ENCODE measurements at places on chromosomes 3 and 15. TPM values are rescaled to one million over a fixed set of nuclear protein-coding genes. Genes with fewer than 3 reads are reported as not detected.

DNA sequence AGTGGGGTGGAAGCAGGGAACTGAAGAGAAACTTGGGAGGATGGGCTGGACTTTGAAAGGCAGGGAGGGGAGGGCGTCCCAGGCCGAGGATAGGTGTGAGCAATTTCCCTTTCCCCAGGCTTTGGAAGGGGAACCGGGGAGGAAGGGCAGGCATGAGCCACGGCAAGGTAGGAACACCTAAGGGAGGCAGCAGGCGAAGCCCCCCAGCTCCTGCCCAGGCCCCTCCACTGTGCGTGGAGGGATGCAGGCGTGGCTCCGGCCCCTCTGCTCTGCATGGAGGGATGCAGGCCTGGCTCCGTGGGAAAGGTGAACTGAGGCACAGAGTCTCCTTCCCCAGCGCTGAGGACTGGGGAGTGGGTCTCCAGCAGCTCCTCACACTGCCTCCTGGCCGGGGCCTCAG, 236.4 kb downstream of the XXYLT1 start:
- H3K27ac ChIP-seq, result no peak overlapping the region
- DNase-seq, result no peak
- H3K27me3 ChIP-seq, result peaks cover 83% of the 10 kb centered on the region
- H3K4me1 ChIP-seq, result peaks cover 16% of the 10 kb centered on the region
- H3K4me3 ChIP-seq, result no peak overlapping the region

DNA sequence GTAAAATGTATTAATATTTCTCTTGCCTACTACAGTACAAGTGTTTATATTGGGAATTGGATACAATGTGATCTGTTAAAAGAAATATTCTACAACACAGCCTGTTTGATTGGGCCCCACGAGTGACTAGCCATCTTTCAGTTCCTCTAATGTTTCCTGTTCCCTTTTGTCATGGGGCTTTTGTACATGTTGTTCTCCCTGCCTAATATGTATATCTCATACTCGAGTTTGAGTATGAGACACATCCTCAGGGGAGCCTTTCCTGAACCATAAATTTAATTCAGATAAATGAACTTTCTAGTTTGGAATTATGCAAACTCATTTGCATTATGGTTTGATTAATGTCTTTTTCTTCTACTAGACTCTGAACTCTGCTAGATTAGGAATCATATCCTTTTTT, 65.5 kb downstream of the MEF2A start:
- no peaks in the 10 kb centered on the region for H3K27me3 ChIP-seq
- no peak overlapping the region for H3K4me3 ChIP-seq
- H3K4me1 ChIP-seq, result no peaks in the 10 kb centered on the region
- DNase-seq, result no peak
- no peaks in the 10 kb centered on the region for H3K36me3 ChIP-seq
- H3K27ac ChIP-seq, result no peak overlapping the region

DNA sequence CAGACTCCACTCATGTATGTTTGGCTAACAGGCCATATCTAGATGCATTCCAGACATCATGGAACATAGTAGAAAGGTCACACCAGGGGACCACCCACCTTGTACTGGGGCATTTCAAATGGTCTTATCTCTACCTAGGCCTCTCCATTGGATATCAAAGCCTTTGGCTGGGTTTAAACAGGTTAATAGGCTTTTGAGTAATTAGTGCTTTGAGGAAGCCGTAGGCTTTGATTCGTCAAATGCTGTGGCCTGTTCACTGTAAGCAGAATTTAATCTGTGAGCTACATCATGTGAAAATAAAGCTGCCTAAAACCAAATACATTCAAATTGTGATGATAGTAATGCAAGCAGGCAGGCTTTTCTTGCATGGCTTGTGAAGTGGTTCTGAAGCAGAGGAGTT, 129.5 kb downstream of the ST8SIA2 start:
- no peak overlapping the region for H3K27ac ChIP-seq
- no peak for DNase-seq
- no peak overlapping the region for H3K4me3 ChIP-seq
- no peaks in the 10 kb centered on the region for H3K27me3 ChIP-seq

Gene OR5K3
- not detected for total RNA-seq

Gene BCHE
- 0.20 TPM for total RNA-seq

Gene TMEM158
- total RNA-seq, result 33.2 TPM

Gene ACAN
- total RNA-seq, result not detected

GRCh38 chr3:41907330-41908073, 54.4 kb downstream of the ULK4 start:
- H3K27me3 ChIP-seq, result no peaks in the 10 kb centered on the region
- no peaks in the 10 kb centered on the region for H3K4me1 ChIP-seq
- no peaks in the 10 kb centered on the region for H3K36me3 ChIP-seq
- no peak for DNase-seq
- no peak overlapping the region for H3K27ac ChIP-seq

GRCh38 chr15:74434263-74435136, 742 bp upstream of the SEMA7A start:
- peak overlapping the region; percentile 75 for H3K27ac ChIP-seq
- DNase-seq, result no peak
- H3K36me3 ChIP-seq, result peaks cover under 1% of the 10 kb centered on the region
- peaks cover 60% of the 10 kb centered on the region for H3K4me1 ChIP-seq
- H3K4me3 ChIP-seq, result peak overlapping the region; percentile 73
- H3K27me3 ChIP-seq, result no peaks in the 10 kb centered on the region

Gene UBAP1L
- 0.71 TPM for total RNA-seq

DNA sequence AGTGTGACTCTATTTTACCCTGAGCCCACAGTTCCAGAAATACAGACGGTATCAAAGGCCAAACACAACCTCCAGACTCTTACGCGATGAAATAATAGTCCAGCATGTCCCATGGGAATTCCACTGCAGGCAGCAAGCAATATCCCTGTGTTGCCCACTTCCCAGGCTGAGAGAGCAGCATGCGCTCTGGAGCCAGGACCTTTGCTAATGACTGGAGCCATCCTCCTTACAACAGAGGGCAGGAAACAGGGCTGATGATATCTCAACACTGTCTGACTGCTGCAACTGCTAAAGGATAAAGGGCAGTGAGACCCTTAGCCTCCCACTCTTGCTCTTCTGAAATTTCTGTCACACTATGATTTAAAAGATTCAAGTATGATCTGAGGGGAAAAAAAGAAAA, 34.8 kb downstream of the MCF2L2 start:
- H3K27ac ChIP-seq, result no peak overlapping the region
- no peak for DNase-seq
- peaks cover 14% of the 10 kb centered on the region for H3K4me1 ChIP-seq

DNA sequence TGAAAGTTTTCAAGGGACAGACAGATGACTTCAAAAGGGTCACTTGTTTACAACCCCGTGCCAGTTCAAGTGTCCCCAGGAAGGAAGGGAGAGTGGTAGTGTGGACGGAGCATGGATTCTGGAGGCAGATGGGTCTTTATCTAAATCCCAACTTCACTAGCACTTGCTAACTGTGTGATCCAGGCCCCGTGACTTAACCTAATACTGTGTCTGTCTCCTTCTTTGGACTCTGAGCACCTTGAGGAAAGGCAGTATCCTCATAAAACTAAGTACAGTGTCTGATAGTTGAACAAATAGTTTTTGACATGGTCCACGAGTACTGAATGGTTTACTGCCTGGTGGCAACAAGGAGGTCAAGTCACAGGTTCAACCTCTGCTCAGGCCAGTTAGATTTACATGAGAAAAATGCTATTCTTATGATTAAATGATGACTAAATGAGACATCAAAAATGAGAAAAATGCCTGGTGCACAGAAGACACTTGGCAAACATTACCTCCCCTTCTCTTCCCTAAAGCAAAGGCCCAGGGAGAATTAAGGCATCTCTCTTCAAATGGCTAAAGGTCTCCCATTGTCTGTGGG, 48.9 kb downstream of the ABCC5 start:
- no peak for DNase-seq
- no peaks in the 10 kb centered on the region for H3K27me3 ChIP-seq
- H3K36me3 ChIP-seq, result peaks cover 86% of the 10 kb centered on the region
- H3K27ac ChIP-seq, result no peak overlapping the region
- H3K4me3 ChIP-seq, result no peak overlapping the region

Gene CCDC50
- 44.3 TPM for total RNA-seq

GRCh38 chr3:117541721-117542120, 832.1 kb downstream of the TUSC7 start:
- H3K4me3 ChIP-seq, result no peak overlapping the region
- H3K36me3 ChIP-seq, result no peaks in the 10 kb centered on the region
- no peaks in the 10 kb centered on the region for H3K27me3 ChIP-seq
- no peaks in the 10 kb centered on the region for H3K4me1 ChIP-seq

Gene GATM
- 0.58 TPM for total RNA-seq

Gene P2RY1
- total RNA-seq, result 24.3 TPM

DNA sequence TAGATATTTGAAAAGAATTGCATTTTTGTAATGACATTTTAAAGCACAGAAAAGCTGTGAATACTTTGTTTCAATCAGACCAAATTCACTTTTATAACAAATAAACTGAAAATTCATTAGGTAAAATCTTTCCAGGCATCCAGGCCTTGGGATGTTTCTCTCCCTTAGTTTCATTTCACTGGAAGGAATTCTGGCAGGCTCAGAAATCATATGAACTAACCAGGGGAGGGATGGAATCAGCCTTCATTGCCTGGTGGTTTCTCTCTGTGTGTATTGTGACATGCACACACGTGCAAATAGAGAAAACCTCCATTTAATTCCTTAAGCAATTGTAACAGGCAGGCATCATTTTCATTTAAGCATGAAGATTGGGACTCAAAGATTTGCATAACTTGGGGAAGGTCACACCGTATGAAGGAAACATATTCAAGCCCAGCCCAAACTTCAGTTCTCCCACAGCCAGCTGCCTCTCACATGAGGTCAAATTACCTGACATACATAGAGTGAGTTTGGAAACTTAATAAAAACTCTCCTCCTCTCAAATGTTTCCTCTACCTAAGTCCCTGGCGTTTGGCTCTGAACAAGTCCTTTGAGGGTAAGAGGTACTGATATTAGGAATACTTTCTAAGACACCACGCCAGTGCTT, 376.1 kb upstream of the MCTP2 start:
- H3K4me3 ChIP-seq, result no peak overlapping the region
- no peak for DNase-seq
- H3K36me3 ChIP-seq, result no peaks in the 10 kb centered on the region
- no peaks in the 10 kb centered on the region for H3K27me3 ChIP-seq

GRCh38 chr3:44862226-44862637, 520 bp downstream of the TMEM42 start:
- no peak overlapping the region for H3K4me3 ChIP-seq
- no peaks in the 10 kb centered on the region for H3K27me3 ChIP-seq
- no peaks in the 10 kb centered on the region for H3K4me1 ChIP-seq

Gene AMIGO3
- total RNA-seq, result 0.18 TPM

- H3K27me3 ChIP-seq, result peaks cover 45% of the 10 kb centered on the region
- H3K4me3 ChIP-seq, result no peak overlapping the region
- DNase-seq, result no peak
- no peak overlapping the region for H3K27ac ChIP-seq
- H3K36me3 ChIP-seq, result no peaks in the 10 kb centered on the region
These were observed 2.5 kb downstream of the EFCC1 start for GRCh38 chr3:129003578-129004112.

Gene RIOX2
- 22.2 TPM for total RNA-seq

Gene AMOTL2
- 0.31 TPM for total RNA-seq

DNA sequence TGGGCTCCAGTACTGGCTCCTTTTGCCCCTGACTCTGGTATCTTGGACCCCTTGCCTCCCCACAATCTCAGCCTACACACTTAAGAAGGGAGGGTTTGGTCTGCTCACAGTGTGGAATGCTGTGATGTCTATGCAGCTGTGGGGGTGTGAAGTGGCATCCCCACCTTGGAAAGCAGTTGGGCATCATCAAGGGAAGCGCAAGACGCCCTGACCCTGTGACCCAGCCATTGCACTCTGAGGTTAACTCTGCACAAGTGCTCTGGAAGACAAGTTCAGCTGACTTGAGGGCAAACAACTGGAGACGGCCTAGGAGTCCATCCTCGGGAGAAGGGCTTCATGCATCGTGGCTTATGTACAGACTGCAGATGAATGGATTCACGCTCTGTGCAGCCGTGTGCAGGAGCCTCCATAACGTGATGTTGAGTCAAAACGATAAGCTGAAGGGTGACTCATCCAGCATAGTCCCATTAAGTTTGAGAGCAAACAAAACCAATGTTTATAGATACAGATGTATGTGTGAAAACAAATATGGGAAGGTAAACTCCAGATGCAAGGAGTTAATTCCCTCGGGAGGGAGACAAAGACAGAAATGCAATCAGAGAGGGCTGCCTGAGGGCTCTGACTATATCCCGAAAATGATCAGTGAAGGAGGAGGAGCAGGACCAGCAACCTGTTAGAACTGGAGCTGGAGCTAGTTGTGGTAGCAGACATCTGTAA, 86.8 kb downstream of the LSM3 start:
- H3K4me1 ChIP-seq, result peaks cover 26% of the 10 kb centered on the region
- no peaks in the 10 kb centered on the region for H3K36me3 ChIP-seq
- H3K4me3 ChIP-seq, result no peak overlapping the region
- peak; percentile 77 for DNase-seq

Gene SHC4
- 0.51 TPM for total RNA-seq

GRCh38 chr3:130992344-130992743, 34.3 kb downstream of the ASTE1 start:
- DNase-seq, result no peak
- no peaks in the 10 kb centered on the region for H3K4me1 ChIP-seq
- H3K4me3 ChIP-seq, result no peak overlapping the region
- H3K27me3 ChIP-seq, result no peaks in the 10 kb centered on the region
- H3K27ac ChIP-seq, result no peak overlapping the region

- no peaks in the 10 kb centered on the region for H3K27me3 ChIP-seq
- H3K4me1 ChIP-seq, result no peaks in the 10 kb centered on the region
- DNase-seq, result no peak
- no peaks in the 10 kb centered on the region for H3K36me3 ChIP-seq
- H3K27ac ChIP-seq, result no peak overlapping the region
These were observed 61.6 kb upstream of the STAC start for GRCh38 chr3:36318621-36319200.

DNA sequence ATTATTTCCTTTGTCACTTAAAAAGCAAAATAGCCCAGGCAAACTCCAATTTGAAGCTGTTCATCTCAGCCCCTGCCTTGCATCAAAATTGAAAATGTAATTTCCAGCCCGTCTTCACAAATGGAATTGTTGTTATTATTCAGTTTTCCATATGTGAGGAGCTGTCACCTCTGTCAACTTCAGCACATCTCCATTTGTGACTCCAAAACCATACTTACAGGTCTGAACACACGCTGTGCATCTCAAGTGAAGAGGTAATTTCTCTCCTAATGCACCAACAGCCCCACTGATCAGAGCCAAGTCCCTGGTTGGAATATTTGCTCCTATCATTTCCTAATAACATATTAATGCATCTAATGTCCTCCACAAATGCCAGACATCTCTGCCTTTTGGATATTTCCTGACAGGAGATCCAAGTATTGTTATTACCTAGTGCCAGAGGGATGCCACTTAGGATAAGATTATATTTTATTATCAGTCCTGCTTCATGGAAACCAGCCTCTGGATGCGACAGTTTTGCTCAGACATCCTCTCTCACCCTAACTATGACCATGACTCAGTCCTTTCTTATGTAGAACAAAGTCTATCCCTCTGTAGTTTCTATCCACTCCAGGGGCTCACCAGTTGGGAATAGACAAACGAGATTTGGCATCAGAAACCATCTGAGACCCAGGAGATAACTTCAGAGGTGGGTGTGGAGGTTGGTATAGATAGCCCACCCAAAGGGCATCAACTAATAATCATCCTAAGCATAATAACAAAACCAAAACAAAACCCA, 379.8 kb downstream of the VPS13C start:
- no peaks in the 10 kb centered on the region for H3K27me3 ChIP-seq
- no peaks in the 10 kb centered on the region for H3K4me1 ChIP-seq
- no peak overlapping the region for H3K4me3 ChIP-seq
- H3K36me3 ChIP-seq, result no peaks in the 10 kb centered on the region
- no peak overlapping the region for H3K27ac ChIP-seq

GRCh38 chr3:164007765-164008164, 1070.5 kb downstream of the SI start:
- H3K27me3 ChIP-seq, result no peaks in the 10 kb centered on the region
- H3K4me3 ChIP-seq, result no peak overlapping the region
- H3K27ac ChIP-seq, result no peak overlapping the region
- no peak for DNase-seq

Gene XYLB
- 20.2 TPM for total RNA-seq
